ENCODE measurements at places on chromosomes 4 and X.

- peak; percentile 8 for DNase-seq
Observed at GRCh38 chrX:41086627-41086932, 1.3 kb downstream of the USP9X start.

DNA sequence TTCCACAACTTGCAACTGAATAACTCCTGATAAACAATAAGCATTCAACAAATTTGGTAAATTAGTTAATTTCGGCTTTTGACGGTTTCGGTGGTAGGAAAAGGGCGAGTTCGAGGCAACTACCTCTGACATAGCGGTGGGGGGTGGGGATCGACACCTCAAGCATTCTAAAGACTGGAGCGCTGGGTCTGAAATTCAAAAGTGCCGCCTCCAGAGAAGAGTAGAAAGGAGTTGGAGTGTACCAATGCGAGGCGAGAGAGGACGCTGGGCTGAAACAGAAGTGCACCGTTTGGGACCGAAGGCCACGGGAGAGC is 725 bp downstream of the SMC1A start:
- DNase-seq: no peak

- DNase-seq: no peak
Observed at GRCh38 chr4:4256799-4257198, 8.8 kb upstream of the TMEM128 start.

DNA sequence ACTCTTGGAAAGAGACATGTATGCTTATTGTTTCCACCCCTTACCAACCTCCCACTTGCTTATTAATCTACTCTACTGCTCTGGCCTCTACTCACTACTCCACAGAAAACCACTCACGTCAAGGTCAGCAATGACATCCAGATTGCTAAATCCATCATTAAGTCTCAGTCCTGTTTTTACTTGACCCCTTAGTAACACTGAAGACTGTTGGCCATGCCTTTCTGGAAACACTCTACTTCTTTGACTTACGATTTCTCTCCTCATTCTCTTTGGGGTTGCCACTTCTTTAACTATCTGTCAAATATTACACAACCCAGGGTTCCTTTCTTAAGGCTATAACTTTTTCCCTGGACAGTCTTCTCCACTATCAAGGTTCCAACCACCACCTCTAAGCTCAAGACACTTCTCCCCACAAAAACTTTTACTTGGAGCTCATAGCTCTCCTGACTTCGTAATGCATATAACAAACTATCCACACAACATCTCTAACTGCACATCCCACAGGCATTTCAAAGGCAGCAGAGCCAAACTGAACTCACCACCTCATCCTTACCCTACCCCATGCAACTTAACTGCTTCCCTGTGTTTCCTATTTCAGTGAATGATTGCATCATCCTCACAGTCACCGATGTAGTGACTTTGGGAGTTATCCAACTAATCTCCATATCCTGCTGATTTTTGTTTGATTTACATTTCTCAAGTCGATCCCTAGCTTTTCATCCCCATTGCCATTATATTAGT is 15.8 kb upstream of the MAGEA4 start:
- no peak for DNase-seq

- no peak for DNase-seq
Observed at GRCh38 chr4:174578366-174578765, 56.1 kb upstream of the HPGD start.

GRCh38 chrX:115588179-115588578 is 27.2 kb downstream of the PLS3 start:
- no peak for DNase-seq
